ENCODE measurements at places on chromosomes 4 and X.

DNA sequence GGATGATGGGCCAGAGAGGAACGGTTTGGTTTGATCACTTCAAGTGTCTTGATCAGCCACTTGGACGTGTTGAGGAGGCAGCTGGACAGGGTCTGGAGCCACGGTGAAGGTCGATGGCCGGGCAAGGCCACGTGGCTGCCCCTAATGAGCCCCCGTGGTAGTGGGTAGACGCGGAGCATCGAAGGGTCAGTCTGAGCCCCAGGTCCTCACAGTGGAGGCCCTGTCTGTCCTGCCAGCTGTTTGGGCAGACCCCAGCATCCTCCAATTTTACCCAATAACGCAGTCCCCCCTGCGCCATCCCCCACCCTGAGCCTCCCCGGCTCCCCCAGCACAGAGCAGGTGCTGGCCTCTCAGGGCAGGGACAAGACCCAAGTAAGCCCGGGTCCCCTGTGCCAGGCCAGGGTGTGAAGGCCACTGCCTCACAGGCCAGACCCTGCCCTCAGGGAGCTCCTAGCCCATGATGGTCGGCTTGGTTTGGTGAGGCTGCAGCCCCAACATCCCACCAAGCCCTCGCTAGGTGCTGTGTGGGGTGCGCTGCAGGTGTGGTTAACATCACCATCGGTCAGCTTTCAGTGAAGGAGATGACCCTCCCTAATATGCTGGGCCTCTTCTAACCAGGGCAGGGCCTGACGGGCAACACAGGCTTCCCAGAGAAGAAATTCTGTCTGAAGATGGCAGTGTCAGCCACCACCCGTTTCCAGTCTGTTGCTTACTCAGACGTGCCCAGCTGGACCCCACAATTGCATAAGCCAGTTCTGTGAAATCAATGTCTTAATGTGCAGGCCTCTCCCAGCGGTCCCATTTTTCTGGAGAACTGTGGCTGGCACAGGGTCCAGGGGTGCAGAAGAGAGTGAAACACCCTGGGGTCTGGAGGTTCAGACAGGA lies 40.5 kb upstream of the NKX1-1 start:
- DNase-seq = no peak

- DNase-seq = peak; percentile 32
Observed at GRCh38 chr4:174282836-174283506, 496 bp downstream of the FBXO8 start.

DNA sequence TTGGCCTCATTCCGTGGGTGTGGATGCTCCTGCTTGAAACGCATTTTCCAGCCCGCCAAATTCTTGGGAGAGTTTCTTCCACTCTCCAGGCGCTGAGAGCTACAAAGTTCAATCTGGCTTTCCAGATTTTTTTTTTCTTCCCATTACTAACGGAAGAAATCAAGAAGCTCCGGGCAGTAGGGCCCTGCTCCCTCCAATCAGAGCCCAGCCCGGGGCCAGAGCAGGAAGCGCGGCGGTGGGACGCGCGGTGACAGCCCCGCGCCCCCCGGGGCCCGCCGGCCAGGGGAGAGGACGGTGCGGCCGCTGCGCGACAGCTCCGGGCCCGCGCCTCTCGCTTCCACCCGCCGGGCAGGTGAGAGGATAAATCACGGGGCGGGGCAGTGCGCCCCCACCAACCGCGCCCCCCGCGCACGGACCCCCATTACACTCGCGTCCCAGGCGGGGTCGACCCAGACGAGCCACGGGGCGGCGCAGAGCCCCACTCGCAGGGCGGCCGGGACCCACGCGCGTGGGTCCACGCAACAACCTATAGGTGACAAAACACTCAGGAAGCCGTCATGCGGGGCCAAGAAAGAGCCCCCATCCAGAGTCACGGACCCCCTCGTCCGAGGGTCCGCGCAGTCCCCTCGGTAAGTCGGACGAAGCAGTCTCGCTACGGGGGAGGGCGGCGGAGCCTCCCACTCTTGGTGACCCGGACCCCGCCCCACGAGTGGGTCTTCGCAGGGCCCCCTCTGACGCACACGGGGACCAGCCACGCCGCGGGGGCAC lies 868 bp downstream of the AFAP1 start:
- DNase-seq = no peak

GRCh38 chrX:93673869-93674271 lies at the start of gene FAM133A:
Gene FAM133A, plus strand, starts transcription at chrX:93674206. Its CDS starts 35,214 bp downstream, at chrX:93709420.
- DNase-seq = no peak

DNA sequence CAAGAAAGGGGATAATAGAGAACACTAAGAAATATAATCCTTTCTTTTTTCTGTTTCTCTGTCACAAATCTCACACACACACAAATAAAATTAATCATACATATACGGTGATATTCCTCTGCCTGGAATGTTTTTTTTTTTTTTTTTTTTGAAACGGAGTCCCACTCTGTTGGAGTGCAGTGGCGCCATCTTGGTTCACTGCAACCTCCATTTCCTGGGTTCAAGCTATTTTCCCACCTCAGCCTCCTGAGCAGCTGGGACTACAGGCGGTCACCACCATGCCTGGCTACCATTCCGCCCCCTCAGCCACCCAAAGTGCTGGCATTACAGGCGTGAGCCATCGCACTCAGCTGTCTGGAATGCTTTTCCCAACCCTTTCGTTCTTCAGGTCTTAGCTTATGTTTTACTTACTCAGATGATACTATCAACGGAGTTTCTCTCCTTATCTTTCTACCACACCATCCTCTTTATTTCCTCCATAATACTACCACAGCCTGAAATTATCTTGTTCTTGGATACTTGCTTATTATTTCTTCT lies 69.3 kb downstream of the ANKRD17 start:
- DNase-seq = no peak

DNA sequence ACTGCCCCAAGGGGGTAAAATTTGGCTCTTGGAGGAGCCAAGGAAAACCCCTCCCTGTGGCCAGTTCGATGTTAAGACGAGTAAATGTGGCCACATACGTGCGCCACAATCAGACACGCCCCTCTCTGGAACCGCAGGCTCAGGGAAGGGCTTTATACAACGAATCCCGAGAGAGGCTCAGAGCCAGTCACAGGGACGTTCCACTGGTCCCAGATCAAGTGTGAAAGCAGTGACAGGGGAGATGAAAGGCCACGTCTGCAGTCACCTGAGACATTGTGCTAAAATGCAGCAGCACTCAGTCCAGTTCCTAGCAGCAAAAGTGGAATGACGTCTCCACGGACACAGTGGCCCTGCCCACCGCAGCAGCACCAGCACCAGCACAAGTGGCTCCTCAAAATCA lies 68.0 kb downstream of the ACOX3 start:
- DNase-seq = no peak

- DNase-seq = no peak
Observed at GRCh38 chr4:100782356-100782755, 264.5 kb upstream of the EMCN start.

- no peak for DNase-seq
Observed at GRCh38 chrX:700936-701335, 70.3 kb downstream of the SHOX start.

DNA sequence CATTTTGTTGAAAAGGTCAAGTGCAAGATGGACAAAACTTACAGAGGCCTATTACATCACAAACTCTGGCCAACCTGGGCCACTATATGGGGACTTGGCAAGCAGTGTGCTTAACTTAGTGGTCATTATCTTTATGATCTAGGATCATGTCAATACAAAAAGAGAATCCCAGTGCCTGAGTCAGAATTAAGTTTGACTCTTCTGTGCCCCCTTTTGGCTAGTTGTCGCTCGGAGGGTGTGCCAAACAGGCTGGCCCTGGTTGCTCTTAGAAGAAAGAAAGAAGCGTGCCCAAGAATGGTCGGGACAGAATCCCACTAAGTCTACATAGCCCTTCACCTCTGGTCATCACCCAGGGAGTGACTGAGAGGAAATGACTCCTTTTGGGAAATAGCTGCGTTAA lies 100.1 kb downstream of the EIF4E start:
- DNase-seq = peak; percentile 5

DNA sequence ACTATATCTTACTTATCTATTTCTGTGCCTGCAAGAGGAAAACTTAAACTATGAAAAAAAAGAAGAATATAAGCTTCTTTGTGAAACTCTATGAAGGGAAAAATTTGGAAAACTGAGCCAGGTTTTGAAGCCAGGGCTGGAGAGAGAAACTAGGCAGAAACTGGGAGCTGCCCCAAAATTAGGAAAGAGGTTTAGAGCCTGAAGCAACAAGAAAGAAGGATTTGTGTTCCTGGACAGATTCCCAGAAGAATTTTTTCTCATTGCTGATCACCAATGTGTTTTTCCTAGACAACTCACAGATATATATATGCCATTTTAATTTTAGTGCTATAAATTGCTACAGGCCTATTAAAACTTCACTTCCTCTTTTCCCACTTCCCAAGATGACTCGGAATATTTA lies 245.0 kb upstream of the GEMIN8 start:
- DNase-seq = no peak

DNA sequence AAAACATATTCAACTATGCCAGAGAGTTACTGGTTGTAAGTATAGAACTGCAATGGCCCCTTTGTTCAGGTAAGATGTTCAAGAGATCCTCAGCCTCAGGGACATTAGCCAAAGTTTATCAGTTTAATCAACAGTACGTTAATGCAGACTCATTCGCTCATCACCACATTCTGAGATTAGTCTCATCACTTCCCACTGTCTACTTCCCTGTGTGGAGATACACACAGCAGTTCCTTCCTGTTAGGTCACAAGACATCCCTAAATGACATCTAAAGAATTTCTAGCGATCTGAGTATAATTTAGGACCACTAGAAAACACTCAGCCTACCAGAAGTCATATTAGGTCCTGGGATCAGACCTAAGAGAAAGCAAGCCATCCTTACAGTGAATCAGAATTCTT lies 10.4 kb downstream of the SLC10A7 start:
- DNase-seq = no peak

DNA sequence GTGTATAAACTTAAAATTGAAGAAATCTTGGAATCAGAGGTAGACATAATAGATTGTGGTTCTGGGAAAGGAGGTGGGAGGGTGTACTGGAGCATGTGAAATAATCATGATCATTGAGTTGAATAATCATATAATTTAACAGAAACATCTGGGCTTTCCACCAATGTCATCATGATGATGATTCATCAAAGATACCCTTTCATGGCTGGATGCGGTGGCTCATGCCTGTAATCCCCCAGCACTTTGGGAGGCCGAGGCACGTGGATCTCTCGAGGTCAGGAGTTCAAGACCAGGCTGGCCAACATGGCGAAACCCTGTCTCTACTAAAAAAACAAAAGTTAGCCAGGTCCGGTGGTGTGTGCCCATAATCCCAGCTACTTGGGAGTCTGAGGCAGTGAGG lies 6.7 kb upstream of the RUFY3 start:
- DNase-seq = no peak

DNA sequence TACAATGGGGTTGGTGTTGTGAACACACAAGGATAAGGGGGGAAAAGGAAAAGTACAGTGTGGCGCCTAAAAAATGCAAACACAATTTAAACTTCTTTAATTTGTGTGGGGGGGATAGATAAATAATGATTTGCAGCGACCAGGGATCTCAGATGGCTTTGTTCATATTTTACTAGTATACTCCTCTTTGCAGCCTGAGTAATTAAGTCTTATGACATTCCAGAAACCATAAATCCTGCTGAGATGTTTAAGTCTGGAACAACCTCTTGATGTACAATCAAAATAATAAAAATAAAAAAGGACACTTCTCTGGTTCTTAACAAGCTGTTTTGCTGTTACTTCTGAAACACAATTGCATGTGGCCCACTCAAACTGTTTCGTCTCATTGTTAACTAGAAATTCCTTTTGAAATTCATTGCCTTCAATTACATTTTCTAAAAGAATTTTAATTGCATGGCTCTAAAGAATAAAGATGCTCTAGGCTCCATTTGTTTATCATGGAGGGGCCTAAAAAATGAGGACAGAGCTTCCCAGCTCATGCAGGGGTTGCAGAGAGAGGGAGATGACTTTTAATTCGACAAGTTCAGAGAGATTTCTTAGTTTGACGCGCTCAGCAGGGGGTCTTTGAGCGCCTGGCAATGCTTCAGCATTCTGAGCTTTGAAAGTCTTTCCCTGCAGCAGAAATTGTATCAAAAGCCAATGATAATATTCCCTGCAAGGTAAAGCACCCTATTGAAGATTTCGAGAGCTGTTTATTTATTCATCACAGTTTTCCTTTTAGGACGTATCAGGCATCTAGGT lies 892.4 kb upstream of the TENM3 start:
- no peak for DNase-seq

- no peak for DNase-seq
Observed at GRCh38 chrX:9493936-9494335, 29.1 kb downstream of the TBL1X start.

DNA sequence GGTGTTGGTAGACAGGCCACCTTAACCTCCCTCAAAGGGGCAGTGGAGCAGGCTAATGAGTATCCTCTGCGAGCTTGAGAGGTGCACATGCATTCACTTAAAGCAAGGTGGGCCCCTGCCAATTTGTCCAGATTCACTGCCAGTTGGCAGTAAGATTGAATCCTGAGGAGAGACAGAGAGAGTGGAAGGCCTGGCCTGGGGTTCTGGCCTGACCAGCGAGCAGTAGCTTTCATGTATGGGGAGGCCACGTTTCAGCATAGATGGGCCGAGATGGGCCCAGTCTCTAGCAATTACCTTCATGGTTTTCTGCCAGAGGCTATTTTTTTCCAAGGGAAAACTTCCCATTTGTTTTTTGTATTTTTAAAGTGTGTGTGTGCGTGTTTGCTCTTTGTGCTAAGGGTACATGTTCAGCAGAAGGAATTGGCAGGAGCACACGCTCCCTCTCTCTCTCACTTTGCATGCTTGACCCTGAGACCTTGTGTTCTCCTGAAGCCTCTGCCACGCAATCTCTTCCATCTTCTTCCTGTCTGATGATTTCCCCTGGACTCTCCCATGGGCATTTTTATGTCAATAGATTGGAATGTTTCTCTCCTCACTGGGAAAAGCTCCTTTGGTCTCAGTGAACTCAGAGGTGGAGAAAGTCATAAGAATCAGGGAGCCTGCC lies 215.8 kb upstream of the SFRP2 start:
- no peak for DNase-seq

DNA sequence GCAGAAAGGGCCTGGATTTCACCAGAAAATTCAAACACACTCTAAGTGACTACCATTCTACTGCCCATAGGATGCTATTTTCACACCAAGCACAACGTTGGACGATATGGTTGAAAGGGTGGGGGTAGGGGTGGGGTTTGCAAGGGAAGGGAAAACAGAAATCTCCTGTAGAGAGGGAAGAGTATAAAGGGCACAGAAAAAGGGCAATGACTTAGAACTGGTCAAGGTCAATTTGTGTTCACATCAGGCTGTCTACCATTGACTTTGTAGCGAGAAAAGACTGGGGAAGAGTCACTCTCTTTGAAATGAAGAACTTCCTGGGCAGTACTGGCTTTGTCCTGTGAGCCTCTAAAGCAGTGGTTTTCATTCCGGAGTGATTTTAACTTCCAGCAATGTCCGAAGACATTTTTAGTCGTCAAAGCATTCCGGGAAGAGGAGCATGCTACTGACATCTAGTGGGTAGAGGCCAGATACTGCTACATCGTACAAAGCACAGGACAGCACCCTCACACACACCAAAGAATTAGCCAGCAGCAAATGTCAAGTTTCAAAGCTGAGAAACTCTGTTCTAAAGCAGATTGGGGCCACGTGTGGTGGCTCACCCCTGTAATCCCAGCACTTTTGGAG lies 48.4 kb upstream of the SLC7A3 start:
- no peak for DNase-seq

- DNase-seq = no peak
Observed at GRCh38 chr4:26365537-26366150, 44.8 kb downstream of the RBPJ start.

- DNase-seq = no peak
Observed at GRCh38 chrX:40573763-40574162, 7.0 kb upstream of the ATP6AP2 start.

All from stimulated activated CD4-positive, alpha-beta T cell treated with anti-CD3 and anti-CD28 coated beads, Interleukin-1b, Interleukin-23, amount 100 ng/mL, for 1 hour (primary cell).